ENCODE measurements at places on chromosomes 7 and 10.

DNA sequence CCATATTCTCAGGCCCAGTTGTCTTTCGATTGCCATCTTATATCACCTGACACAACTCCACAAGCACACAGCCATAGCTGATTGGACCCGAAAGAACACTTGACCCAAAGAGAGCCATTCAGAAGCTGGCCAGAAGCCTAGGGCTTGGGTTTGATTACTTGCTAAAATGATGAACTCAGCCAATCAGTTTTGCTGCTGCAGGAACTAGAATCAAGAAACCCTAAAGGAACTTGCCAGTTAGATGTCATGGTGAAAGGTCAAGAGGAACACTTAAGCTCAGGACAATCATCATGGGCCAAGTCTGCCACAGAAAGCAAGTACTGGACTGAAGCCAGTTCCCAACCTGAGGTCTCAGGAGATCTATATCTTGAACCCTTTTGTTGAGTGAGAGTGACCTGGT lies 150.0 kb downstream of the SGMS1 start:
- no peak overlapping the region for H3K4me3 ChIP-seq
- no peaks in the 10 kb centered on the region for H3K4me1 ChIP-seq
- no peak for DNase-seq

DNA sequence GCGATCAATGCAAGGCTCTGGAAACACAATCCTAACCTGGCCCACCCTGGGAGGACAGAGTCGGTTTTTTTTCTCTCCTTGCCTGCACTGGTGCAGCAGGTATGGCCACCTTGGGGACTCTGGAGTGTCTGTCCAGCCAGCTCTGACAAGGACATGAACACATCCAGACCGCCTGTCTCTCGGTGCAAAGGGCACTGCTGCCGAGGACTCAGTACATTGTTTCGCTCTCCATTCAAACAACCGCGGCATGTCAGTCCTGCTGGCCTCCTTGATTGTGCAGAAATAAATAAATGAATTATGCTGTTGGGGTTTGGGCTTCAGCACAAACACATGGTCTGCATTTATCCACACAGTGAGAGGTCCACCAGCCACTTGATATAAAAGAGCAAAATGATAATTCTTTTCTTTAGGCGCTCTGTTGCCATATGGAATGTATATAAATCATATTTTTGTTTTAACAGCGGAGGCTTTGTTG lies 565.2 kb downstream of the KCNMA1 start:
- H3K4me3 ChIP-seq, result no peak overlapping the region
- peak overlapping the region; percentile 60 for H3K27ac ChIP-seq
- H3K36me3 ChIP-seq, result no peaks in the 10 kb centered on the region

DNA sequence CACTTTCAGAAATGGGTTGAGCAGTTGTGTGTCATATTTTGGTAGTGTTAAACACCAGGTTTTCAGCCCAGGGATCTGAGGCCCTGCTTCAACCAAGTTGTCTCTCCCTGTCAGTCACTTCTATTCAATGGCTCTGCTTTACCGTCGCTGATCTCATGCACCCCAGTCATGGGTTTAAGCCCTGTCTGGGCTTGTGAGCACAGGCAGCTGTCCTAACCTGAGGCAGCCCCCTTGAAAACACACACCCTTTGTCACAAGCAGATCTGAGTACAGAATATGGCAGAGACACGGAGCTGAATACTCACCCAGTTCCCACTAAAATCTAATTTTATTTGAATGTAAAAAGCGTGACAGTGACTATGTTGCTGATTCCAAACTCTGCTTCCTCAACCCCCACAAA lies 110.6 kb upstream of the GLI3 start:
- no peaks in the 10 kb centered on the region for H3K27me3 ChIP-seq
- no peak for DNase-seq
- H3K4me3 ChIP-seq, result no peak overlapping the region
- H3K36me3 ChIP-seq, result no peaks in the 10 kb centered on the region
- no peaks in the 10 kb centered on the region for H3K4me1 ChIP-seq
- H3K27ac ChIP-seq, result no peak overlapping the region

DNA sequence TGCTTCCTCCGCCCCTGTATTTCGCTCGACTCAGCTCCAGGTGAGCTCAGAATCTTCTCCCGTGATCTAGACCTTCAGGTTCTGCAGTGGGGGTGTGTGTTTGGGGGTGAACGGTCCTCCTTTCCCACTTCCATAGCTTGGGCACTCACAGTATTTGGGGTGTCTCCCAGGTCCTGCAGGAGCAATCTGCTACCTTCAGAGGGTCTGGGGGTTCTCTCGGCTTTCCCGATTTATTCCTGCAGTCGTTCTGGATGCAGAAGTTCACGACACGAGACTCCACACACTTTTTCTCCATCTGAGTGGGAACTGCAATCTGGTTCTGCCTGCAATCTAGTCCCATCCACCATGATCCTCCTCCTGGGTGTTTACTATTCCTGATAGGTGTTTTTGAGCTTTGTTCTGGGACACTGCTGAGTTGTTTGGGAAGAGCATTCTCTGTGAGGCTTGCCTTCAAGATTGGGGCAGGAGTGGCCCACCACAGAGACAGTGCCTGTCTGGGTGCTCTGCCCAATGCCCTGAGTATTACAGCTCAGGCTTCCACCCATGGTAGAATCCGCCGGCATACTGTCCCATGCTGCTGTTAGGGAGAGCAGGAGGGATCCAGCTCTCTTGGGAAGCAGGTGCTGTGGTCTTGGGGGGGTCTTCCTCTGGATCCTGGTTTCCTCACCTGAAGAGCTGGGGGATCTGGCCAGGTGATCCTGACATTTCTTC lies 29.8 kb downstream of the JAKMIP3 start:
- no peaks in the 10 kb centered on the region for H3K36me3 ChIP-seq
- H3K27ac ChIP-seq, result no peak overlapping the region
- H3K4me1 ChIP-seq, result no peaks in the 10 kb centered on the region
- H3K27me3 ChIP-seq, result no peaks in the 10 kb centered on the region
- no peak overlapping the region for H3K4me3 ChIP-seq

- no peaks in the 10 kb centered on the region for H3K27me3 ChIP-seq
- no peaks in the 10 kb centered on the region for H3K4me1 ChIP-seq
- no peaks in the 10 kb centered on the region for H3K36me3 ChIP-seq
- no peak for DNase-seq
Observed at GRCh38 chr7:67564959-67565358, 568.3 kb downstream of the TYW1 start.

Data from breast epithelium (tissue), 4 donors.